ENCODE measurements at places on chromosomes 4 and X. TPM values are rescaled to one million over a fixed set of nuclear protein-coding genes. Genes with fewer than 3 reads are reported as not detected.

Gene SOX3
- total RNA-seq, result not detected

DNA sequence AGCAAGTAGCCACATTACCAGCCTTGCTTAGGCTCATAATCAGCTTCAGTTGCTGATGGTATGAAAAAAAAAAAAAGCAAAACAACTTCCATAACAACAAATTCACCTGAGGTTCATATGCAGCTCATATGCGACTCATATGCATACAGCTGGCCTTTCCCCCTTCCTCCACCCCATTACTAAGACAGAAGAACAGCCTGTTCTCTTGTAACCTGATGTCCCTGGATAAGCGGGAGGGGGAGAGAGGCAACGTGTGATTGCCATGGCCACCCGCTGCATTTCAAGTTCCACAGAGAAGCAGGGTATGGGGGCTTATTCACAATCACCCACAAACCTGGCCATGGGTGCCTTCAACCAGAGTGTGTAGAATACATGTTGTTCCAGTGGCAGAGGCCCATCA lies 95.1 kb upstream of the DGKK start:
- no peak for DNase-seq

DNA sequence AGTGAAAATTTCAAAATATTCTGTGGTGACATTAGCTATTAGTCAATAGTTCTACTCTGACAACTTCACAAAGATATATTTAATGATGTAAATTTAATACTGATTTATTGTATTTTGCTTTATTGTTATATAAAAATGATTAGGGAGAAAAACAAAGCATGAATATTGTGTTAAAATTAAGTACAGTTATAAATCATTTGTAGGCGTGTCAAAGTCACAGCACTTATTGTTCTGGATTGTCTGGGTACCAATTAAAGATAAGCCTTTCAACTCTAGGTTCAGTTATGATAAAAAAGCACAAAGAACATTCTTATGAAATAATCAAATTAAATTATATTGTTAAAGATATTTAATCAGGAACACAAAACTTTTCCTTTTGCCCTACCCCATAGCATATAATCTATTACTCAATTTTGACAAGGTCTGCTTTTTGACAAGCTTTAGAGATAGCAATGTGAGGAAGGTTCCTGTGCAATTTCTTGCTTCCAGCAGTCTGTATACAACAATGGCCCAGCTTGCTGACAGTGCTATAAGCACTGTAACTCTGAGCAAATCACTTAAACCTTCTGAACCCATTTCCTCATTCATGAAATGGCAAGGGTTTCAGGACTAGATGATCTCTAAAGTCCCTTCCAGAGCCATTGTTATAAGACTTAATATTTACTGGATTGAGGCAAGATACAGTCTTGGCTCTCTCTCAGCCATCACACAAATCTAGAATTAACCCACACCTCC lies 910.3 kb upstream of the LCORL start:
- DNase-seq, result no peak

GRCh38 chr4:39609454-39609931 lies 29.2 kb downstream of the SMIM14 start:
- no peak for DNase-seq

- no peak for DNase-seq
These were observed 64.0 kb upstream of the NFKB1 start for GRCh38 chr4:102437111-102437510.

Gene SFRP2
- not detected for total RNA-seq

Gene GPRASP1
- 4.1 TPM for total RNA-seq

- no peak for DNase-seq
These were observed 52.2 kb downstream of the SPATA18 start for GRCh38 chr4:52103319-52103718.

All from Right ventricle myocardium inferior (tissue), 1 donor.